ENCODE measurements at places on chromosomes 1 and 21.

DNA sequence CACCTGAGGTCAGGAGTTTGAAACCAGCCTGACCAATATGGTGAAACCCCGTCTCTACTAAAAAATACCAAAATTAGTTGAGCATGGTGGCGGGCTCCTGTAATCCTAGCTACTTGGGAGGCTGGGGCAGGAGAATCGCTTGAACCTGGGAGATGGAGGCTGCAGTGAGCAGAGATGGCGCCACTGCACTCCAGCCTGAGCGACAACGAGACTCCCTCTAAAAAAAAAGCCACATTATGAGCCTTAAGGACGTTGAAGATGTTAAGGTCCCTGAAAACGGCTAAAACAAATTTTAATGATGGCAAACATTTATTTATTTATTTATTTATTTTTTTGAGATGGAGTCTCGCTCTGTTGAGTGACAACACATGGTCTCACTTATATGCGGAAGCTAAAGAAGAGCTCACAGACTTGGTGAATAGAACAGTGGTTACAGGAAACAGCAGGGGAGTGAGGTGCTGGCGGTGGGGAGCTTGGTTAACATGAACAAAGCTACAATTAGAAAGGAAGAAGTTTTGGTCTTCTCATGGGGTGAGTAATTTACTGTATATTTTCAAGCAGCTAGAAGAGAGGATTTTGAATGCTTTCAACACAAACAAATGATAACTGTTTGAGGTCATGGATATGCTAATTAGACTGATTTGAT, 47.1 kb downstream of the TCP10L start:
- DNase-seq, result no peak

DNA sequence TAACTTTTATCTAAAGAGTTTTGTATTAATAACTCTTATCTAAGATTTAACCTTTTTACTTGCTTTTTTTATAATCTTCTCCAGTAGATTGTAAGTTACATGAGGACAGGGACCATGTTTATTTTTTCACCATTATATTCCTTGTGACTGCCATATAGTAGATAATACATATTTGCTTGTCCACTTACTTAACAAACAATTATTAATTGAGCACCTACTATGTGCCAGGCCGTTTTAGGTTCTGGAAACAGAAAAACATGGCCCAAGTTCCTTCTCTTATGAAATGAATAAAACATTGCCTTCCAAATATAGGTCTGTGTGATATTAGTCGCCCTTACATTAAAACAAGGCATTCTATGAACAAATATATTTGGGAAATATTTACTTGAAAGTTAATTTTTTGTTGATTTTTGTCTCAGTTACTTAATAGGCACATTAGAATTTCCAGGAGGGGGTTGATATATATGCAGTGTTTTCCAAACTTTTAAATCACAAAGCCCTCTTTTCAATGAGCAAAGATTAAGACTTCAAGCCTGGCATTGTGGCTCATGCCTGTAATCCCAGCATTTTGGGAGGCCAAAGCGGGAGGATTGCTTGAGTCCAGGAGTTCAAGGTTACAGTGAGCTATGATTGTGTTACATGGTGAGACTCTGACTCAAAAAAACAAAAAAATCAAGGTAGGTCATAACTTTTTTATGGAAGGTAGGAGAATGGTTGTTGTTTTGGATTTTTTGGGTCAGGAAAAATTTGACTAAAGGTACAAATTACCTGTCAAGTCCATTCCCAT, 22.7 kb downstream of the CDKN2C start:
- DNase-seq, result no peak

- DNase-seq, result no peak
Measured at GRCh38 chr1:64172458-64172983, 30.9 kb upstream of the UBE2U start.

DNA sequence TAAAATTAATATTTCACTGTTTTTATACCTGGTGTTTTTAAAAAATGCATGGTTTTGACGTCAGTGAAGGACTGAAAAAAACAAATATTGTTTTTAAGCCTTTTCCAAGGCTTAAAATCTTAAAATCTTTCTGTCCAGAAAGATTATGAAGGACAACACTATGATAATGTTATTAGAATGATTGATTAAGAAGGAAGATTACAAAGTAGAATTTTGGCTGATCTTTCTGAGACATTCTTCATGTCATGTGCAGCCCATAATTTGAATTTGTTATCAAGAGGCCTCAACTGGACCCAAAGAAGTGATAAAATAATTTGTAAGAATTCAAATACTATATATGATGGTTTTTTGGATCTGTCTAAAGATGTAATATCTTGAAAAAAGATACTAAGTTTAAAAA, 584.4 kb upstream of the CXADR start:
- DNase-seq, result no peak

DNA sequence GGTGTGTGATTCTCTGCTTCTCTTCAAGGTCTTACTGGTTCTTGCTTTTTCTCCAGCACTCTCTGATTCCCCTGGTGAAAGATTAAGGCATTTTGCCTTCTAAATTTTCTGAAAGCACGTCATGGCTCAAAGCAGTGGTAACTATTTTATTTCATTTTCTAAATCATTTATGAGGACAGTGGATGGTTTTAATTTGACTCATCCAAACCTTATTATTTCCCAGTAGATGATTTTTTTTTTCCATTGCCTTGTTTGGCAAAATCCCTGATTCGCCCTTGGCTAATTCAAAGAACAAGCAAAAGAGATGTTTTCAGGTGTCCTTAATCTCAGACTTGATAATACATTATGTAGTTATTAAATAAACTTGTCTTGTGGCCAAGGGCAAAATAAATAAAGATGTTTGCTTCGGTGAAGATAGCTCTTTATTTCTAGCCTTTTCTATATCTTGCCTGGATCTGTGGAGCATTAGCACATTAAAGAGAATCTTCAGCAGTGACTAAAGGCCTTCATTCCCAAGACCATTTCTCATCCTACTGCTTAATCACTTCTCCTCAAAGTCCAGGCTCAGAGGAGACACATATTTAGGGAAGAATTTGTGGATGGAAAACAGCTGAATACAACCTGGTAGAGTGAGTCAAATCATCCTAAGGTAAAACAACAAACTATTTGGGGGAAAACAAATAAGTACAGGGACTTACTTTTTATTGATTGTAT, 359.8 kb downstream of the DUSP10 start:
- no peak for DNase-seq

GRCh38 chr1:236163463-236164153, 21.3 kb downstream of the GPR137B start:
- no peak for DNase-seq

DNA sequence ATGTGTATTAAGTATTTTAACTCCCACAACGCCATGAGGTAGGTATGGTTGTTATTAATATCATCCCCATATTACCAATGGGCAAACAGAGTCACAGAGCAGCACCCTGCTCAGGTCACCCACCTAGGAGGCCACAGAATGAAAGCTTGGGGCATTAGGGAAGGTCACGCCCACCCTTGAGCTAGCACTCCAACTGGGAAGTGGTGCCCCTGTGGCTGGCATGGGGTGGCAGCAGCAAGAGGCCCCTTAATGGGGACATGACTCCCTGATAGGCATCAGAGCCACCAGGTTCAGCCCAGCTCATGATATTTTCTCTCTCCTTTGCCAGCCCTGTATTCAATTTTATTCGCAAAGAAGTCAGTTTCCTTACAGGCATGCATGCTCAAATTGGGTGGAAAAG, 90.6 kb downstream of the DMRTB1 start:
- no peak for DNase-seq

- DNase-seq, result no peak
Measured at GRCh38 chr1:205802060-205802459, 10.9 kb downstream of the SLC41A1 start.

DNA sequence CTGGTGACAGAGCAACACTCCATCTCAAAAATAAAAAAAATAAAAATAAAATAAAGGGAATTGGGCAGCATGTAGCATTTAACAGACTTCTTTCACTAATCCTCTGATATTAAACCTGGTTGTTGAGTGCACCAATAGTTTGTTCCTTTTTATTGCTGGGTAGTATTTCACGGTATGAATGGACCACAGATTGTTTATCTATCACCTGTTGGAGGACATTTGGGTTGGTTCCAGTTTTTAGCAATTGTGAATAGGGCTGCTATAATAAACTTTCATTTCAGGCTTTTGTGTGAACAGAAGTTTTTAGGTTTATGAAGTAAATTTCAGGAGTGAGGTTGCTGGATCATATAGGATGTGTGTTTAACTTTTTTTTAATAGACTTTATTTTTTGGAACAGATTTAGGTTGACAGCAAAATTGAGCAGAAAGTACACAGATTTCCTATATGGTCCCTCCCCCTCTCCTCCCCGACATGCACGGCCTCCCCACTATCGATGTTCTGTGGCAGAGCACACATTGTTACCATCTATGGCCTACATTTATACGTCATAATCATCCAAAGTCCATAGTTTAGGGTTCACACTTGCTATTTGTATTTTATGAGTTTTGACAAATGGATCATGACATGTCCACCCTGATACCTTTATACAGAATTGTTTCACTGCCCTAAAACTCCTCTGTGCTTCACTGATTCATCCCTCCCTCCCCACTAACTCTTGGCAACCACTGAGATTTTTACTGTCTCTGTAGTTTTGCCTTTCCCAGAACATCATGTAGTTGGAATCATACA, 66.1 kb upstream of the TMPRSS2 start:
- DNase-seq, result no peak

- DNase-seq, result no peak
Measured at GRCh38 chr1:199353906-199354305, 673.6 kb upstream of the NR5A2 start.

DNA sequence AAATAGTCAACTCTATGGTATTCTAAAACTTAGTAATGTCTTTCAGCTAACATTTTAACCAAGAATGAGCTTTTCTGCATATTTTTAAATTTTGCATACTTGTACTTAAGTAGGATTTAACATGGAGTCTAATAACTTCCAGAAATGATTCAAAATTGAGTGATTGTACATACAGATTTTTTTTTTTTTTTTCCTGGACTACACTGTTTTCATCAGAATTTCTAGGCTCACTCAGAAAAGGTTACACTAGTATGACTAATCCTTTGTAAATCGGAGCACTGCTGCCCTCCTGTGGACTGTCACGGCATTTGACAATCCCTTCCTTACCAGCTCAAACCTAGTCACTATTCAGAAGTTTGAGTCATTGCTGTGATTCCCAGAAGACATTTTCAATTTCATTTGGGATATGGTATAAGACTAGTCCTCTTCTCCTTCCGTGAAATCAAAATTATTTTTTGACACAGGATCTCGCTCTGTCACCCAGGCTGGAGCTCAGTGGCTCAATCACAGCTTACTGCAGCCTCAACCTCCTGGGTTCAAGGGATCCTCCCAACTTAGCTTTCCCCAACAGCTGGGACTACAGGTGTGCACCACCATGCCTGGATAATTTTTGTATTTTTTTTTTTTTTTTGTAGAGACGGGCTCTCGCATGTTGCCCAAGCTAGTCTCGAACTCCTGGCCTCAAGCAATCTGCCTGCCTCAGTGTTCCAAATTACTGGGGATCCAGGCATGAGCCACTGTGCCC, 45.5 kb downstream of the CD46 start:
- DNase-seq, result peak; percentile 74

GRCh38 chr1:240054109-240054701, 37.5 kb upstream of the FMN2 start:
- no peak for DNase-seq

- no peak for DNase-seq
Measured at GRCh38 chr1:172452536-172453152, 8.8 kb upstream of the PIGC start.

GRCh38 chr1:217136895-217137205, 413.6 kb upstream of the ESRRG start:
- no peak for DNase-seq

GRCh38 chr1:164701189-164701761, 142.3 kb downstream of the PBX1 start:
- no peak for DNase-seq

GRCh38 chr1:220198186-220199005, 73.9 kb downstream of the RAB3GAP2 start:
- no peak for DNase-seq

GRCh38 chr1:215635827-215636226, 68.7 kb downstream of the KCTD3 start:
- DNase-seq, result no peak

GRCh38 chr1:206547104-206547503, 39.8 kb downstream of the RASSF5 start:
- DNase-seq, result no peak

- no peak for DNase-seq
Measured at GRCh38 chr1:65265651-65266351, 43.5 kb upstream of the DNAJC6 start.

- no peak for DNase-seq
Measured at GRCh38 chr1:67348586-67349252, 41.0 kb downstream of the IL12RB2 start.

DNA sequence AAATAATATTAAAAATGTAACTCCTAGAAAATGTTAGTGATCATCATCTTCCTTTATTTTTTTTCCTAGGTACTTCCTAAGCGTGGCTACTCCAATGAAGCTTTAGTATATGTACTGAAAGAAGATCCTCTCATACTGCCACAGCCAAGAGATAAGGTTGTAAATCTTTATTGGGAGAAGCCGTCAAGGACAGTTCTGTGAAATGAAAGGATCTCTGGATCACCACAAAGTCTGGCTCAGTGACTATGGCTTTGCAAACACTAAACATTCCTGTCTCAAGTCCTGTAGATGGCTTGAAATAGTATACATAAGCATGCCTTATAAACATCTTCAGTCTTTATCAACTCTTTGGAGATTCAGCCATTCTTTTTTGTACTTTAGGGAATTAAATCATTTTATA, 61.2 kb upstream of the DPH5 start:
- DNase-seq, result no peak

DNA sequence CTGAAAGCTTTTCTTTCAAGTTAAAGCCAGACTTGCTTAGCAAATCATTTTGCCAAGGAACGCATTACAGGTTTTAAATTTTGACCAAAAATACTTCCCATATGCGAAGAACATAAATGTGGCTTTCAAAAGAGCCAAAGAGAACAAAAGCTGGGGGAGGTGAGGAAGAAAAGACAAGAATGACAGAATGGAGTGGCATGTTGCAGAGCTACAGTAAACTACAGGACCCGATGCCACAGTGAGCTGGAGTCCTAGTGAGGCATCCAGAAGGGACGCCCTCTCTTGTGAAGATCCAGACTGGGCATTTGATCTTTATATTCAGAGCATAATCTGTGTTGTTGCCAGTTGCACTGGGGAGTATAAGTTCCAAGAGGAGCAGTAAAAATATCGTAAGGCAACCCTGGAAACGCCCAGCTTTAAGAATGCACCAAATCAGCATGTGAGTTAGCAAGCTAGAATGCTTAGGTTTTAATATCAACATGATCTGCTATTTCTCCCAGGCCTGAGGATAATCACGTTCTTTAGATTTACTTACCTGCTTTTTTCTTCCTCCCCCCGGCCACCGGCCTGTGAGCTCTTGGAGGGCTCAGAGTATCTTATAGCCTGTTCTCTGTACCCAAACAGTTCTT, 48.4 kb upstream of the HOOK1 start:
- no peak for DNase-seq

DNA sequence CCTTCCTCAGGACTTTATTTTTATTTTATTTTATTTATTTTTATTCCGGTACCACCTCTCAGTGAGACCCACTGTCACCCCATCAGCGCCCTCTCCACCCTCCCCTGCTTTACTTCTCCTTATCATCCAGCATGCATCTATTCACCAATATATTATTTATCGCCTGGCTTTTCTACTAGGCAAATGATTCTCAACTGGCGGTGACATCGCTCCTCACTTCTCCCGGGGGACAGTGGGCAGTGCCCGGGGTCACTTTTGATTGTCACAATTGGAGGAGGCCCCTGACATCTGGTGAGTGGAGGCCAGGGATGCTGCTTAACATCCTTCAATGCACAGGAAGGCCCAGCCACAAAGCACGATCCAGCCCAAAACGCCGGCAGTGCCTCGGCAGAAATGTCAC, 138.7 kb downstream of the ETS2 start:
- DNase-seq, result no peak

All from stimulated activated CD4-positive, alpha-beta T cell treated with anti-CD3 and anti-CD28 coated beads, Interleukin-1b, Interleukin-23, amount 100 ng/mL, for 4 hours (primary cell).